ENCODE measurements at places on chromosomes 2 and 18.
A peak's percentile ranks its signal among the peaks of the same experiment; 100 is the strongest.

DNA sequence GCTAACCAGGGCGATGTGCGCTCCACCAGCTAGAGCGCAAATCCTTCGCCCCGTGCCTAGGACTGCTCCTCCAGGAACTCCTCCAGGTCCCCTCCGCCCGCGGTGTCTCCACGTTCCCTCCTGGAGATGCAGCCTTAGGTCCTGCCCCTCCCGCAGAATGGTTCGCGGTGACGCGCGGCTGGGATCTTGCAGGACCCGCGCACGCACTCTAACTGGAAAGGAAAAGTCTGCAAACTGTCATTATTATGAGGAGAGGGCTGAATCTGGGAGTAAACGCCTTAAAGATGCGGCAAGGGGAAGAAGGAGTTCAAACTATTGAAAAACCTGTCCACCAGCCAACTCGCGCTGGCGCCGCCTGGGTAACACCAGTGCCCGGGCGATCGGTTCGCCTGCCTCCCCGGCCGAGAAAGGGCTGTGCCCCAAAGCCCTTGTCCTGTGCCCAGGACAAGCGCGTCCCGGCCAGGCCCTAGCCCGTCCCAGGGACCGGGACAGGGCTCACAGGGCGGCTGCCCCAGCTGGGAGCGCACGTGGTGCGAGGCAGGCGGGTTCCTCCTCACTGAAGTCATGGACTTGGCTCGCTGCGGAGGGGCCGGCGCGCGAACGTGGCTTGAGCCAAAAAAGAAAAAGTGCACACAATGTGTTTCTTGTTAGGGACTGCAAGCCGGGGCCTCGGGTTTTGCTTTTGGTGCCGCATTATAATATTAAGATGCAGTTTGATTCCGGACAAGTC is 5.5 kb upstream of the ID2 start:
- DNase-seq: peak; percentile 95

- no peak for DNase-seq
Measured at GRCh38 chr2:233686928-233687327, 5.2 kb downstream of the UGT1A7 start.

- DNase-seq: no peak
Measured at GRCh38 chr2:15894481-15895144, 45.7 kb upstream of the MYCN start.

DNA sequence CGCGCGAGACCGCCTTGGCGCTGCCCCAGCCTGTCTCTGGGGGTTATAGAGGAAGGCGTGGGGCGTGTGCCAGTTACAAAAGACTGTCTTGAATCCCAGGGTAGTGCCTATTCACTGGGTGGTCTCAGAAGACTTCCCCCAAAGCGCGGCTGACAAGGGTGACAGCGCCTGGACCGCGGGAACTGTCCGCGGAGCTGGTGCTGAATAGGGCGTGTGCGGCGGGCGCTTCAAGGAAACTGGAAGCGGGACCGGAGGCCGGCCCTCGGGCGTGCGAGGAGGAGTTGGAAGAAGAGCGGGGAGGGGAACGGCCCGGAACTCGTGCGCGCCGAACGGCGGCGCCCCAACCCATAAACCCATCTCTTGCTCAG is 2.3 kb downstream of the EGR4 start:
- DNase-seq: no peak

- no peak for DNase-seq
Measured at GRCh38 chr2:7676714-7677113, 759.5 kb downstream of the RNF144A start.

- DNase-seq: no peak
Measured at GRCh38 chr2:152445791-152446201, 110.8 kb downstream of the FMNL2 start.
